ENCODE measurements at places on chromosomes 2 and 18.

DNA sequence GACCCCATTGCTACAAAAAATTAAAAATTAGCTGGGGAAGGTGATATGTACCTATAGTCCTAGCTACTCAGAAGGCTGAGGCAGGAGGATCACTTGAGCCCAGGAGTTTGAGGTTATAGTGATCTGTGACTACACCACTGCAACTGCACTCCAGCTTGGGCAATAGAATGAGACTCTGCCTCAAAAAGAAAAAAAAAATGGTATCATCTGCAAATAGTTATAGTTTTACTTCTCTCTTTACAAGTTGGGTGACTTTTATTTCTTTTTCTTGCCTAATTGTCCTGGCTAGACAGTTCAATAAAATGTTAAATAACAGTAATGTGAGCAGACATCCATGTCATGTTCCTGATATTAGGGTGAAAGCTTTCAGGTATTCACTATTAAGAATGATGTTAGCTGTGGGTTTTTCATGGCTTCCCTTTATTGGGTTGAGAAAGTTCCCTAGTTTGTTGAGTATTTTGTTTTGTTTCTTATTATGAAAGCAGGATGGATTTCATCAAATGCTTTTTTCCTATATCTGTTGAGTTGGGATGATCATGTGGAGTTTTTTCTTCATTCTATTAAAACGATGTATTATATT lies 24.9 kb upstream of the ACOXL start:
- no peak for DNase-seq

DNA sequence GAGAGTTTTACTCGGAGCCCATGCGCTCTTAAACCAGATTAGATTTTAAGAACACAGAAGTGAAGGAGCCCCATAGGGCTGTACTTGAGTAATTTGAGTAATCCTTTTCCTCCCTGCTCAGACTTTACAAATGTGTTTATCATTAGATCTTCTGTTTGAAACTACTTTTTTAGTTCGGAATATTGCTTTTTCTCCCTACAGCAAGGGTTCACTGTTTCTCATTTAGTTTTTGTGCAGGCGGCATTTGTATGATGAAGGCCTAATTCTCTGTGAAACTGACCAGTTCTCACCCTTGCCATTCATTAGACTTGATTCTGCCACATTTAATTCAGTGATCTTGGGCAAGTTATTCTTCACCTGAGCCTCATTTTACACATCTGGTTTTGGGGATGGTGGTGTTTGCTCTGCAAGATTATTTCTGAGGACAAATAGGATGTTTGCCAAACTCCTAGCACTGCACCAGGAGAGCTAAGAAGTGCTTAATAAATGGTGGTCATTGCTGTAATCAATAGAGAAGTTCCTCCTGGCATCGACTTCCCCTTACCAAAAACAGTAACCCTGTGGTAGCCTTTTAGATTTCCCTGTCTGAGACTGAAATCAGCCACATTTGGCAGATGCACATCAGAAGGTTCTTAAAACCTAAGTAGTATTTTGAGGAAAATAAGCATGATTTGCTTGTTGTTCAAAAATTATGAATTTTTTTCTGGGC lies 2.2 kb downstream of the B3GNT2 start:
- DNase-seq: no peak

- DNase-seq: no peak
Measured at GRCh38 chr2:72236445-72237067, 88.9 kb upstream of the CYP26B1 start.

- DNase-seq: no peak
Measured at GRCh38 chr2:135600915-135601314, 69.6 kb downstream of the R3HDM1 start.

Measured in NCI-H774 (cell line).